ENCODE measurements at places on chromosomes 3 and 15.
A peak's percentile ranks its signal among the peaks of the same experiment; 100 is the strongest.

GRCh38 chr3:165549665-165550064 is 287.6 kb downstream of the BCHE start:
- DNase-seq: no peak

GRCh38 chr3:65093641-65094040 is 405.8 kb upstream of the ADAMTS9 start:
- DNase-seq: no peak

GRCh38 chr3:152968388-152969024 is 133.6 kb downstream of the P2RY1 start:
- DNase-seq: no peak

GRCh38 chr3:57974796-57975388 is 33.3 kb upstream of the FLNB start:
- no peak for DNase-seq

GRCh38 chr3:177333533-177334520 is 136.5 kb upstream of the TBL1XR1 start:
- DNase-seq: no peak

DNA sequence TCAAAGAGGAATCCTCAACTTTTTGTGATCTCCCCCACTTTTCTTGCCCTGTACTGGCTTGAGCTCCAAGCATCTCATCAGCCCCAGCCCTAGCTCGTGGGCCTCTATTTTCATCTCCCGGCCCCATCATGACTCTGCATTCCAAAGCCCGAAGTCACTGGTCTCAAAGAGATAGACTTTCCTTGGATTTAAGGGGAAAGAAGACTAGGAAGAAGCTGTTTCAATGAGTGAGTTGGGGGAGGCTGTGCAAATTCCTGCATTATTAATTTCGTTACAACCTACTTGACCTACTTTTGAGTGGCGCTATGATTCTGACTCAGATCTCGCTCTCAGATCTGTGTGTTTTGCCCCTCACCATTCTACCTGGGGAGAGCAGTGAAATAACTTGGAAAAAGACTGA is 266.6 kb upstream of the TBL1XR1 start:
- DNase-seq: no peak

DNA sequence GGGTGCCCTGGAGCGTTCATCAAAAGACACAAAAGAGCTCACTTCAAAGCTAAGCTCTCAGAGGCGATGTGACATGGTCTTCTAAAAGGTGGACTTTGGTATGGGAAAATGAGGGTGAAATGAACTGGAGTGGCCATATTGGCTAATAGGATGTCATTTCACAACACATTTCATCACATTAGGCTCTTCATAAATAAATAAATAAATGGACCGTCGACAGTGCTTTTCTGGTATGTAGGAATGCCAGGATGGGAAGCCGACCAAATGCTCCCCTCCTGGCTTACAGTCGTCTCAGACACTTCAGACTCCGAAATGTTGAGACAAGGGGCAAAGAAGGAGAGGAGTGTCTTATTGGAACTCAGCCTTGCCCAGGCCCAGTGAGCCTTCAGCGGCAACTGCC is 383.0 kb downstream of the NTRK3 start:
- no peak for DNase-seq

GRCh38 chr3:173663696-173664111 is 266.2 kb downstream of the NLGN1 start:
- no peak for DNase-seq

GRCh38 chr15:85313339-85313738 is 67.1 kb upstream of the AKAP13 start:
- no peak for DNase-seq

GRCh38 chr3:99348451-99348850 is 289.9 kb upstream of the COL8A1 start:
- no peak for DNase-seq

- no peak for DNase-seq
Observed at GRCh38 chr3:184380185-184380626, 352 bp downstream of the CHRD start.

- no peak for DNase-seq
Observed at GRCh38 chr3:12507591-12508281, 23.5 kb downstream of the TSEN2 start.

GRCh38 chr3:150114873-150115540 is 144.3 kb upstream of the PFN2 start:
- no peak for DNase-seq

DNA sequence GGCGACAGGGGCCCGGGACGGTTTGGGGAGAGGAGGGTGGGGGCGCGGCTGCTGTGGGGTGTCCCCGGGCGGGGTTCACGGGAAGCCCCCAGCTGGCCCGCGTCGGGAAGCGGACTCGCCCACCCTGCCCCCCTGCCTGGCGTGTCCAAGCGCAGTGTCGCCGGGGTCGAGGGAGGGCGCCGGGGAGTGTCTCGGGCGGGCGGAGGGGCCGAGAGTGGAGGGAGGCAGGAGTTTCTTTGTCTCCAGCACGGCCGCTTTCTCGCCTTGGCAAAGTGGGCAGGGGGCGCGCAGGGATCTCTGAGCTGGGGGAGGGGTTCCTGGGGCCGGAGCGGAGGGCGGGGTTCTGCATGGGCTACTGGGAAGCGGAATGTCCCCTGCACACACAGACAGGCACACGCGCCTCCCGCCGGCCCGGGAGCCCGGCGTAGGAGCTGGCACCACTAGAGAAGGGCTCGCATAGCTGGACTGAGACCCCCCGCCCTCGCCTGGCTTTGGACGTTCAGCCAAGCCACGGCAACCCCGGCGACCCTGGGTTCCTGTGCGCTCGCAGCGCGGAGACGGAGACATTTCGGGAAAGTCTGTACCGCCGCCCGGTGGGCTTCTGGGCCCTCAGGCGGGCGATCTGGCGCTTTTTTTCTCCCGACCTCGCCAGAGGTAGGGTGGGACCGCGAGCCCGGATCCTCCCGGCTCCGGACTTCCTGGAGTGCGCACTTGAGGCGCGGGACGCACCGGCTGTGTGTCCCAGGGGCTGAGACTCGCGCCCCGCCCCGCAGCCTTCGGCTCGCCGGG is 822 bp downstream of the ST8SIA2 start:
- no peak for DNase-seq

- no peak for DNase-seq
Observed at GRCh38 chr3:170768334-170768801, 101.6 kb downstream of the RPL22L1 start.

- no peak for DNase-seq
Observed at GRCh38 chr3:111326144-111326995, 215.6 kb upstream of the CD96 start.

DNA sequence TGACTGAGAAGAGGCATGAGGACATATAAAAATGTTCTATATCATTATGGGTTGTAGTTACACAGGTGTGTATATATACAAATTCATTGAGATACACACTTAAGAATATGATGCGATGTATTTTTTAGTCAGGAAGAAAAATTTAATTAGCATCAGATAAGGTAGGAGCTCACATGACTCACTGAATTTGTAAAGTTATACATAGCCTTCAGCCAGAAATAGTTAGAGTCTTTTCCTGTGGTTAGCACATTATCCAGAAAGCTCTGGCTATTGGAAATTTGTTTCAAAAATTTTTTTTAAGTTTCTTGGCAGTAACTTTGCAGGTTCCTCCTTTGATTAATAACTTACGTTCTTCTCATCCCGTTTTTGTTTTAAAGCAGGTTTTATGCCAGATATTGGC is 88.6 kb downstream of the STT3B start:
- DNase-seq: no peak

GRCh38 chr3:40597441-40597840 is 72.7 kb downstream of the ZNF621 start:
- DNase-seq: no peak

DNA sequence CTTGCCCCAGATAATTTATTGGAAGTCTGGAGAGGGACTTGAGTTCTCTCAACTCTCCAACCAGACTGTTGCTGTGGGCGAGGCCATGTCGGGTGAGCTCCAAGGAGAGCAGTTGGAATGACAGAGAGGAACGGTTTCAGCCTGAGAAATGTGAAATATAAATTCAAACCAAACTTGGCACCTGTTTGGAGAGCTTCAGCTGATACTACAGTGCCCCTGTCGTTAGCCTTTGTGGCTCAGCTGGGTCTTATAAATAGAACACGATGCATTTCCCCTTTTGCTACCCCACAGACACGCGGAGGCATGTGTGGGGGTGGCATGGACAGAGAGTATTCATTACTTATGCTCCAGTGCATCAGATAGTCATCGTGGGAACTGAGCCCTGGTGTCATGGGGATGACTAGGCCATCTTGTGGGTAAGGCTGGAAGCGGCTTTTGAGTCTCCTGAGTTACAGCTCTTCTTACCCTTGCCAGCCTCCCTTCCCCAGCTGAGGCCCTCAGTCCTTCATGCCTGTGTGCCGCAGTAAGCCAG is 15.6 kb downstream of the SMAD3 start:
- no peak for DNase-seq

DNA sequence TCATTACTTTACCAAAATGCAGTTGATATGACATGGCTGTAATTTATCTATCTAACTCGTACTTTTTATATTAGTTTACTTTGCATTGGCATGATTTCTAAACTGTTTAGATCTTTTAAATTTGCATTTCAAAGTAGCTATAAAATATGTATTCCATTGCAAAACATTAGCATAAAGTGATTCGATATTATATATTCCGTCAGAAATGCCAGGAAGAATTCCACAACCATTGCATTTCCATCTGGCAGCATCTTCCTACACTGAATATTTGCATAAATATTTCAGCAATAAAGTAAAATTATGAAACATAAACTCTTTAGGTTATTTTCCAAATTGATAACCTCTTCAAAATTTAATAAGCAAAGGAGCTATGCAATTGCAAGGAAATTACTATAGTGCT is 546.6 kb downstream of the MFSD1 start:
- DNase-seq: no peak

- DNase-seq: no peak
Observed at GRCh38 chr15:93497291-93497690, 408.3 kb upstream of the RGMA start.

GRCh38 chr3:24305795-24306467 is 188.7 kb downstream of the THRB start:
- DNase-seq: peak; percentile 1

DNA sequence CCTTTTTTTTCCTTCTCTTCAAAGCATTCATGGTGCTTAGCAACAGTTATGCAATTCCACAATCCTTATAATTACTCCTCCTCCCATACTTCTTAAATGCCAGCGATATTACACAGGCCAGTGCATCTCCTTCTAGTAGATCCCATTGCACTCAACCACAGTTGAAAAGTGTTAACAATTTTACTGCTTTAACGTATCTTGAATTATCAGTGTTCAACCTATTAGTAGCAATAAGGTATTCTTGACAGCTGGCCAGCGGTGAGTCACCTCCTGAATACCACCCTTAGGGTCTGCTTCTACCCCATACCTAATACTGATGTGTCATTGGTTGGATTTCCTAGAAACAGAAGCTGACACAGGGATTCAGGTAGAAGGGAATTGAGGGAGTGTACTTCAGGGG is 24.0 kb upstream of the TEX9 start:
- DNase-seq: no peak

GRCh38 chr15:36465304-36465703 is 114.1 kb upstream of the CDIN1 start:
- DNase-seq: no peak

DNA sequence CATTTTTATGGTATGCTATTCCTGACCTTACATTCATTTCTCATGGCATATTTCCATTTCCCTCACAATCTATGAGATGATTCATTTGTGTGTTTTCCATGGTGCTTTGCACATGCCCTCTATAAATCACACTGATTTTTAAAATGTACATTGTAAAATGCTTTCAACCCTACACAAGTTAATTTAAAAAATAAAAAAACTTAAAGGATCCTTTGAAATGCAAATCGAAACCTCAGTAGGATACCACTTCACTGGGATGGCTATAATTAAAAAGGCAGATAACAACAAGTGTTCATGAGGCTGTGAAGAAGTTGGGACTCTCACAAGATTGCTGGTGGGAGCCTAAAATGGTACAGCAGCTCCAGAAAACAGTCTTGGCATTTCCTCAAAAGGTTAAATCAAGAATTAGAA is 83.5 kb downstream of the FMN1 start:
- no peak for DNase-seq

DNA sequence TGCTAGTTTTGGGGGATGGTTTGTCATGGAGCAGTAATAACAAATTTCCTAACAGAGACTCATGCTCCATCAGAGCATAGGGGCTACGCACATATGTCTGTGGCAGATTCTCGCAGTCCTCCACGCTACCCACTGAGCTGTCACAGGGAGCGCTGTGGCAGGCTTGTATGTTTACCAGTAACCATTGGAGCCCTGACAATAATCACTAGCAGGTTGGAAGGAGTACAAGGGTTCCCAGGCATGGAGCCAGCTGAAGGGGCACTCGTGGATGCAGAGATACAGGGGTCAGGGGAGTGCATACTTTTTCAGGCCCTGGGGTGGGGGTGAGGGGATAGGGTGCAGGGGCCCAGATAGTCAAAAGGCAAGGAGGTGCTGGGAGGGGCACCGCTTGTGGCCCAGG is 7.9 kb upstream of the GP9 start:
- DNase-seq: peak; percentile 13

GRCh38 chr3:50226888-50227389 is 9.1 kb upstream of the GNAI2 start:
- DNase-seq: no peak

GRCh38 chr3:152319831-152320617 is 51.3 kb downstream of the MBNL1 start:
- DNase-seq: no peak

DNA sequence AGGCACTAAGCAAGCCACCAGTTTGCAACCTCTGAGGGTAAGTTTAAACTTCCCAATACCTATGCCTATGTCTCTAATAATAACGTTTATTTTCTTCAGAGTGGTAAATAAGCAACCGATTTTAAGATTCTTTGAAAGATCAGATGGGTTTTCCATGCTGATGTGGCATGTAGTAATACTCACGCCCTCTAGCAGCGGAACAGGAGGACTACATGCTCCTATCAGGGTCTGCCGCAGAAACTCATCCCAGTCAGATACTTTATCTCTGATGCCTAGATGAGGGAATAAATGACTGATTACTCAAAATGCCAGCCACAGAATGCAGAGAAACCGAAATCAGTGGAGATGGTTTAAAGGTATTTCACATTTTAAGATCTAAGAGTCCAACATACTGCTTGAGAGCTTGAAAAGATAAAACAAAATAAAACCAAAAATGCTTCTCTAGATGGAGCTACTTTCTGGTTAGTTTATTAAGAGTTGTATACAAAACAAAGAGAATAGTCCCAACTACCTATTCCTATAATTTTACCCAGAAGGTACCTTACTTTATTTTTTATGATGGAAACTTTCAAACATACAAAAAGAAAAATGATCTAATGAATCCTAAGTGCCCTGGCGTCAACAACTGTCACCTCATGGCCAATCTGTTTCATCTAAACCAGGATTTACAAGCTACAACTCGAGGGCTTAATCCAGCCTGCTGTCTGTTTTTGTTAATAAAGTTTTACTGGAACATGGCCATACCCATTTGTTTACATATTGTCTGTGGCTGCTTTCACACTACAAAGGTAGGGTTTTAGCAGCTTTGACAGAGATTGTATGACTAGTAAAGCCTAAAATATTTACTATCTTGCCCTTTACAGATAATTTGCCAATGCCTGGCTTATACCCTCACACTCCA is 37.5 kb upstream of the STIMATE start:
- peak; percentile 17 for DNase-seq
